Activated CD8-positive, alpha-beta memory T cell treated with anti-CD3 and anti-CD28 coated beads, Interleukin-2, amount 10 ng/mL, durations not matched to agents 7 days and 5 days (primary cell): ENCODE measurements at places on chromosomes 7 and 10.

- DNase-seq = no peak
Observed at GRCh38 chr7:17046259-17046658, 164.5 kb upstream of the AGR3 start.

DNA sequence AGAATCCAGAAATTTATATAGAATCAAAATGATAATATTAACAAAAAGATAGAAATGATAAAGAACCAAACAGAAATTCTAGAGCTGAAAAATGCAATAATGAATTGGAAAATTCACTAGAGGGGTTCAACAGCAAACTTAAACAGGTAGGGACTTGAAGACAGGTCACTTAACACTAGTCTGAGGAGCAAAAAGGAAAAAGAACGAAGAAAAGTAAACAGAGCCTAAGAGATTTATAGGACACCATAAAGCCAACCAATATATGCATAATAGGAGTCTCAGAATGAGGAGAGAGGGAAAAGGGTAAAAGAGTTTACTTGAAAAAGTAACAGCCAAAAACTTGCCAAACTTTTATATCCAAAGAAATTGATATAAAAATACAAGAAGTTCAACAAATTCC lies 44.3 kb upstream of the RET start:
- DNase-seq = no peak

DNA sequence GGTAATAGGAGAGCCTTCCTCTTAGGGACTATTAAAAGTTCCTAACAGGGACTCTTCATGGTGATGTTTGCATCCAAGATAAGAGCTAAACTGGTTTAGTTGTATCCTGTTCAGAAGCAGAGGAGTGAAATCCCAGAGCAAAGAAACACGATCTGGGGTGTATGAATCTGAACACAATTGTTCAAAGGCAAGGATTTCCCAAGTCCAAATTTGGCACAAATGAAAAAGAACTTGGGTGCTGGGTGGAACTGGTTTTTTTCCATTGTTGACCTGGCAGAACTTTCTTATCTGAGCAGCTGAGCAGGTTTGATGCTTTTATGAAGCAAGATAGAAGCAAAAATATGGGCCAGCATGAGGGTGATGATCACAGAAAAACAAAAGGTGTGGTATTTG lies 6.0 kb downstream of the AGFG2 start:
- DNase-seq = no peak

GRCh38 chr7:537911-538634 lies 18.4 kb upstream of the PDGFA start:
- DNase-seq = no peak

GRCh38 chr7:121344093-121344492 lies 15.3 kb downstream of the WNT16 start:
- no peak for DNase-seq

GRCh38 chr10:29304995-29305335 lies 16.1 kb downstream of the LYZL1 start:
- no peak for DNase-seq

DNA sequence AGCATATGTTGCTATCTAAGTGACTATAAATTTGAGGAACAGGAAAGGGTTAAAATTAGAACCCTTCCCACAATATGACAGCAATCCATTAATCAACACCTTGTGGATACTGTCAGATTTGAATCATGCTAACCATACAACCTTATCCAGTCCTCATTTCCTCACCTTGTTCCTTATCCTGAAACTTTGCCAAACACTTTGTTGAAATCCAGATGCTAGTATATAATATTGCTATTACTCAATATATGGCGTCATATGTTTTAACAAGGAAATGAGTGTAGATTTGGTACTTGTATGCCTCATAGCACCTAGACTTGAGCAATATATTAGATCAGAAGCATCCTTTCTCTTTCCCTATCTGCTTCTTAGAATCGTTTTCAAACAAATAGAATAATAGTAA lies 66.3 kb upstream of the SLC25A13 start:
- no peak for DNase-seq

- no peak for DNase-seq
Observed at GRCh38 chr7:366161-366803, 76.3 kb downstream of the FOXL3 start.

DNA sequence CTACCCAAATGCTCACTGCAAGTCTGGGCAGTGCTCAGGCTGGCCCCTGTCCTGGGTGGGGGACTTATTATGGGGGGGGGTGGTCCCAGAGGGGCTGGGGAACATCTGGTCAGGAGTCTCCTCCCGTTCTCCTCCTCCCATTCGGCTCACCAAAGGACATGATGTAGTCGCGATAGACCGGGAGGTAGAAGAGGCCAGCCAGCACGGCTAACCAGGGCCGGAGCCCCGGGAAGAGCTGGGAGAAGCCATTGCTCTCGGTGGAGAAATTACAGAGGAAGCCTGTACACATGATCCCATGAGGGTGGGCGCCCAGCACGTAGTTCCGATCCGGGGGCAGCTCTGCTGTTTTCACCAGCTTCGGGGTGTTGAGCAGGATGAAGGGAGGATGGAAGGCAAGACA lies 2.4 kb downstream of the MOGAT3 start:
- DNase-seq = no peak

GRCh38 chr10:132151286-132151950 lies 35.3 kb upstream of the DPYSL4 start:
- DNase-seq = no peak

- peak; percentile 69 for DNase-seq
Observed at GRCh38 chr10:97025613-97026242, 160.0 kb downstream of the SLIT1 start.

- no peak for DNase-seq
Observed at GRCh38 chr10:71252220-71252619, 39.9 kb downstream of the UNC5B start.

DNA sequence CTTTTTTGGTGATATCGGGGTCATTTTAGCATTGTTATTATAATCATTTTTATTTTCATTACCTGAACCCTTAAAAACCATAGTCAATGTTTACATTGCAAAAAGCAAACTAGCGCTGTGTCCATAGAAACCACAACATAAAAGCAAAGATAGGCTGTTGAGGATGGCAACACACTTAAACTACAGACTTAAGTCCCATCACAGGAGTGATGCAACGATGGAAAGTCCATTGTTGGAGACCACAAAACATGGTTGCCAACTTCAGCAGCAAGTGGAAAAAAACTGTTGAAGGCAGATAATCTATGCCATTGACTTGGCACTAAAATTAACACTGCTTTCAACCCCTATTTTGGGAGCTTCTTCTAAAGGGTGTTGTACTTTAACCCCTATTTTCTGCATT lies 398.8 kb upstream of the IGFBP3 start:
- no peak for DNase-seq

GRCh38 chr10:10156917-10157600 lies 860.6 kb upstream of the CELF2 start:
- no peak for DNase-seq

- no peak for DNase-seq
Observed at GRCh38 chr7:64618785-64619456, 47.0 kb upstream of the ZNF107 start.

DNA sequence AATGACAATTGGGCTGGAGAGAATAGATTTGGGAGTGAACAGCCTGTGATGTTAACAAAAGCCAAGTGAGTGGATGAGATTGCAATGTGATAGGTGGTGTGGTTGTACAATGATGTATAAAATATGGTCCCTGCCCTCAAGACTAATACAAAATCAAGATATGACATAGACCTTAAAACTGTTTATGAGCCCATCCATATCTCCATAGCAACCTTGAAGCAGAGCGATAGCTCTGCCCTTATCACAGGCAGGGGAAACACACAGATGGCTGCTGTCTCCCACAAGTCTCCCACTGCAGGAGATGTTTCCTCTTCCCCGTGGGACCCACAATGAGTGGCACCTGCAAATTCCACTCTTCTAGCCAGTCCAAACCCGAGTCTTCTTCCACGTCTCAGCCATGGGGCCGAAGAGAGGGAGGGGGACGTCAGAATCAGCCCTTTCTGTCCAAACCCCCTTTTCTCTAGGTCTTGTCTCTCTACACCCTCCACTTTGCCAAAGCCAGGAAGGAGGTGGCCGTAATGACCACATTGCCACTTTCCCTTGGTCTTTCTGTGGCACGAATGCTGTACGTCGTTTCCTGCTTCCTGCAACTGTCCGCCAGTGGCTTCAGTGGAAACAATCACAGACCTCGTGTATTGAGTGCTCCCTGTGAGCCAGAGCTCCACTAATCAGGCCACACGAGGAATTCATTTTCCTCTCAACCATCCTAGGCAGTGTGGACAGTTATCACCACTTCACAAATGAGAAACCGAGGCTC lies 7.5 kb upstream of the TBXAS1 start:
- no peak for DNase-seq

DNA sequence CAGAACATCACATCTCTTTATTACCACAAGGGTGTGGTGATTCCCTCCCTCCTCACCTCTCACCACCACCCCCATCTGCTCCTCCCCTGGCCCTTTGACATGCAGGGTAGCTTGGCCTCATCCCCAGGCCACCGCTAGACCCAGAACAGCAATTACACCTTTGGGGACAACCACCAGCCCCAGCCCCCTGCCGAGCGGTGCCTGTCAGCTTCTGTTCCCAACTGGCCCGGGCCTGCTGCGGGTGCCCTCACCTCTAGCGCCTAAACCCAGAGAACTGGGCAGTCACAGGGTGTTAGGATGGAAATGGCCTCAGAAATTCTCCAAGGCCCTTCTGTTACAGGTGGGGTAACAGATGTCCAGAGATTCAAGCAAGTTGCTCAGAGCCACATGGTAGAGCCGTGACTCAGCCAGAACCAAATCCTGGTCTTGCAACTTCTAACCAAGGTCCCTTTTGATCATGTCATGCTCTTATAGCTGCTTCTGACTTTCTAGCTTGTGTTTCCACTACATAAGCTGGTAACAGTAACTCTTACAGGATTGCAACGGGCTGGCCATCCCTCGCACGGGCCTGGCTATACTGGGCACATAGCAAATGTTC lies 78.0 kb downstream of the PRKAG2 start:
- no peak for DNase-seq

GRCh38 chr10:124727361-124727960 lies 16.7 kb downstream of the FAM53B start:
- DNase-seq = no peak

- DNase-seq = no peak
Observed at GRCh38 chr10:72030762-72031543, 57.4 kb downstream of the SPOCK2 start.

GRCh38 chr10:76882796-76883195 lies 754.8 kb downstream of the KCNMA1 start:
- no peak for DNase-seq

GRCh38 chr7:44280993-44281721 lies 44.2 kb downstream of the CAMK2B start:
- peak; percentile 26 for DNase-seq

DNA sequence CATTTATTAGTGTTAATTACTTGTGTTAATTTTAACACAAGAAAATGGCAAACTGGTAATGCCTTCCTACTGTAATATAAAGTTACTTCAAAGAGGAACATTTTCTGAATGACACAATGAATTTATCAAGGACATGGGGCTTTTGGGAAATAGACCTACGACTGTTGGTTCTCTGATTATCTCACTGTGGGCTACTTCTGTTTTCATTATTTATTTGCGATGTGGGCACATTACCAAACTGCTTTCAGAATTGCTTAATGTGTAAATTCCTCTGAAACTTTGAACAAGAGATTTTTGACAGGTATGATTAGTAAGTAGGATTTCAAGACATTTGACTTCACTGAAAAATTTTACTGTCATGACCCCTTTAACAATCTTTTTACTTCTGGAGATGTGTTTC lies 535.6 kb downstream of the CNTNAP2 start:
- DNase-seq = no peak

DNA sequence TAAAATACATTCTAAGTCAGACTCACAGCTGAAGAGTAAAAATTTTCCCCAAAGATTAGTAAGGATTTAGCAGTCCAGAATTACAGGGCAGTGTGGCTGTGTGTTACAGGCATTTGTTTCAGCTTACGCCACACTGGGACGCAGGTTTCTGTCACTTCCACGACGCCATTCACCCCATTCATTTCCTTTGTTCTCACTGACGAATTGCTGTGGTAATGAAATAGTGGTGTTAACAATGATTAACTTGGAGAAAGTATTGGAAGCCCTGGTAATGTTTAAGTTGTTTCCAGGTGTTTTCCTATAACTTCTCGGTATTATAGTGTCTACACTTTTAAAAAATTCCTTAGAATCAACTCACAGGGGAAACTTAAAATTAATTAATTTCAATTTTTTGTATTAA lies 370.9 kb downstream of the SH2D4B start:
- no peak for DNase-seq

GRCh38 chr10:59433720-59434428 lies 71.5 kb upstream of the FAM13C start:
- no peak for DNase-seq

- DNase-seq = no peak
Observed at GRCh38 chr7:46450886-46451285, 529.8 kb upstream of the IGFBP3 start.

GRCh38 chr10:76115131-76115470 lies 683.7 kb downstream of the LRMDA start:
- DNase-seq = no peak

GRCh38 chr7:42161110-42161509 lies 75.9 kb downstream of the GLI3 start:
- no peak for DNase-seq

DNA sequence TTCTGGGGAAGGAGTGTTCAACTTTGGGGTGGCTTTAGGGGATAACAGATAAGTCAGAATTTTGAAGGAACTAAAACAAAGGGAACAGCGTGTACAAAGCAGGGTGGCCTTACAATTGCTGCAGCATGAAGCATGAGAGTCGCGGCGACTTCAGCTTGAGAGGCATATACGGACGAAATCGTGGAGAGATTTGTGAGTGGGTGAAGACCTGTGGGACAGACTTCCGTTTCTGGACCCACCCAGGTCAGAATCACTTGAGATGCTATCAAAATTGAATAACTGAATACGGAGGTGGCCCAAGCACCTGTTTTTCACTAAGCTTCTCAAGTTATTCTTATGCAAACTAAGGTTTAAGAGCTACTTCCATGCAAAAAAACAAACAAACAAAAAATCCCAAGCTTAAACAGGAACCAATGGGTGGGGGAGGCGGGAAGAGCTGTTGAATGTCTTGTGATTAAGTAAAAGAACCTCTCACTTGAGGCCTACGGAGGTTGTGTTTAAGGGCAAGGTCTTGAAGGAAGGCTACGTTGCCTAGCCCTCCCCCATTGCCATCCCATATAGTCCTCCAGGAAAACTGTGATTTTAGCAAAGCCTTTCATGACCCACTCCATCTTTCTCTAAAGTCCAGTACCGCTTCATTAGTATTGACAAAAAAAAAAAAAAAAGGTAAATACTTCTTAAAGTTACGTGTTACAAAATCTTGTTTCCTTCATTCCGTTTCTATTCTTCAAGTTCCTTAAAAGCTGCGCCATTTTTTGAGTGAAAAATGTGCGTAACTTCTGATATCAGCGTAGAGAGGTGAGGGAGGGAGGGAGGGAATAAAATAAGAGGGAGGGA lies 1.3 kb upstream of the TRIM24 start:
- DNase-seq = no peak

DNA sequence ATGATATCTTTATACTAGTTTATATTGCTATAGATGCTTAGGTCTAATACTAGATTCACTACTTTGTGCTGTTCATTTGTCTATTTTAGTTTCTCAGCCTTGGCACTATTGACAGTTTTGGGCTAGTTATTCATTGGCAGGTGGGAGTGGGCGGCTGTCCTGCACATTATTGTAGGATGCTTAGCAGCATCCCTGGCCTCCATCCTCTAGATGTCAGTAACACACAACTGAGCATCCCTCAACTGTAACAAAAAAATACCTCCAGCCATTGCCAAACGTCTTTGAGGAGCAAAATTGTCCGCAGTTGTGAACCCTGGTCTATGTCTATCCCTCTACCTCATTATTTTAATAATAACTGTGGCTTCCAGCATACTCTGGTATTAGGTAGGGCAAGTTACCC lies 34.4 kb upstream of the PNLIP start:
- DNase-seq = no peak

- DNase-seq = no peak
Observed at GRCh38 chr7:47688311-47689100, 106.6 kb upstream of the TNS3 start.
